Prostate gland (tissue), 2 donors: ENCODE measurements at places on chromosomes 5 and 9. TPM values are rescaled to one million over a fixed set of nuclear protein-coding genes. Genes with fewer than 3 reads are reported as not detected.

GRCh38 chr5:158430798-158431167 is 571.8 kb upstream of the CLINT1 start:
- no peak for DNase-seq

DNA sequence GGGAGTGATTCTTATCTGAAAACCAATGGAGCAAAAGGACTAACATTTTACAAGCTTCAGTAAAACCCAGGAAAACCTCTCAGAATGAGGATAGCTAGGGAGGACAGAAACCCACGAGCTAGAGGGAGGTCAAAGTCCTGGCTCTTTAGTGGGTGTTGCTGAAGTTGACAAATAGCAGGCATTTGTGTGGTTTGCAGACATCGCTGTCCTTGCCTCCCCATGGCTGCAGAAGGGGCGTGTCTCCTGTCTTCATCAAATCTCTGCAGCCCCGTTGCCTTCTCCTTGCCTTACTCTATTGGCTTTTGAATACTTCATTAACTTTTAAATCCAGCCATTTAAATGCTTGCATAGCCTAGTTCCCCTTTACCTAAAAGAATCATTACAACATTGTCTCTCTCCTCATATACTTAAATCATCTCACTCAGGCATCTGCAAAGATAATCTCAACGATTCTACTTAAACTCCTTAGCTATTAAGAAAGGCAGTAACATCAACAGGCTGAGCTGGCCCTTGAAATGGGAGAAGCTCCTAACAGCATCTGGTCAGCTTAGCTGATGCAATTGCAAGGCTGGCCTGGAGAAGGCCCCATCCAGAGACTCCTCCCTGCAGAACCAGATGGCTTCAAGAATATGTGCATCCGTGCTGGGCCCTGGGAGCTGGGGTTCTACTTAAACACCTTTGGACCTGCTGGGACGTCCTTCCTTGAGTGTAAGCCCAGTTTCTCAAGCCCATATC is 152.8 kb upstream of the TAS2R1 start:
- no peak for DNase-seq

Gene CACFD1
- 23.0 TPM for total RNA-seq

Gene TMEM250
- total RNA-seq, result 65.1 TPM

- DNase-seq, result no peak
Measured at GRCh38 chr5:154238776-154239481, 48.4 kb downstream of the GALNT10 start.

Gene STKLD1
- total RNA-seq, result 0.87 TPM

Gene CCDC107
- total RNA-seq, result 22.8 TPM

Gene SLC6A18
- not detected for total RNA-seq

DNA sequence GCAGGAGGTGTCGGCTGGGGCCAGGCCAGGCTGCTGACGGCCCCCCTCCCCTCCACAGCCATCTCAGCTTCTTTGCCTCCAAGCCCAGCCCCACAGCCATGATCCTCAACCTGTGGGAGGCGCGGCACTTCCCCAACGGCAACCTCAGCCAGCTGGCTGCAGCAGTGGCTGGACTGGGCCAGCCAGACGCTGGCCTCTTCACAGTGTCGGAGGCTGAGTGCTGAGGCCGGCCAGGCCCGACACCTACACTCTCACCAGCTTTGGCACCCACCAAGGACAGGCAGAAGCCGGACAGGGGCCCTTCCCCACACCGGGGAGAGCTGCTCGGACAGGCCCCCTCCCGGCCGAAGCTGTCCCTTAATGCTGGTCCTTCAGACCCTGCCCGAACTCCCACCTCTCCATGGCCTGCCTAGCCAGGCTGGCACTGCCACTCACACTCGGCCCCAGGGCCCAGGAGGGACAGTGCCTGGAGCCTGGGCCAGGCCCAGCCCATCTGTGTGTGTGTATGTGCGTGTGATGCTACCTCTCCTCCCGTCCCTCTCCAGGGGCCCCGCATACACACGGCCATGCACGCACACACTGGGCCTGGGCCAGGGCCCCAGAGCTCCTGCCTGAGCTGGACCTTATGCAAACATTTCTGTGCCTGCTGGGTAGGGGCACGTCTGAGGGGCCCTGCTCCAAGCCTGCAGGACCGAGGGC is 19.3 kb downstream of the HK3 start:
- DNase-seq, result no peak

DNA sequence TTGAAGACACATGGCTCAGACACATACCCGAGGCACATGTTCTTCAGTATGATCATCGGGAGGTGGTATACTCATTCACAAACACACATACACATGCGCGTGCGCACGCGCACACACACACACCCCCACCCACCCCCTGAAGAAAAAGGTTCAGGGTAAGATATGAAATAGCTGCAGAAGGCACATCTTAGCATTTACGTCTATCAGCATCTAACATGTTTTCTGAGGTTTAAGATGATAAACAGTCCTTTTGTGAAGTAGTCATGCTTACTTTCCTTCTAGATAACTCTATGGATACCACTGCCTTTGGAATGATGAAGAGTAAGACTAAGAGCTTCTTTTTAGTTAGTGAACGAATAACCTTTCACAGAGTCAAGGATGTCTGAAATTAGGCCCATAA is 105.1 kb upstream of the GNA14 start:
- DNase-seq, result no peak

GRCh38 chr9:122456123-122456522 is 21.6 kb downstream of the OR1J1 start:
- no peak for DNase-seq

DNA sequence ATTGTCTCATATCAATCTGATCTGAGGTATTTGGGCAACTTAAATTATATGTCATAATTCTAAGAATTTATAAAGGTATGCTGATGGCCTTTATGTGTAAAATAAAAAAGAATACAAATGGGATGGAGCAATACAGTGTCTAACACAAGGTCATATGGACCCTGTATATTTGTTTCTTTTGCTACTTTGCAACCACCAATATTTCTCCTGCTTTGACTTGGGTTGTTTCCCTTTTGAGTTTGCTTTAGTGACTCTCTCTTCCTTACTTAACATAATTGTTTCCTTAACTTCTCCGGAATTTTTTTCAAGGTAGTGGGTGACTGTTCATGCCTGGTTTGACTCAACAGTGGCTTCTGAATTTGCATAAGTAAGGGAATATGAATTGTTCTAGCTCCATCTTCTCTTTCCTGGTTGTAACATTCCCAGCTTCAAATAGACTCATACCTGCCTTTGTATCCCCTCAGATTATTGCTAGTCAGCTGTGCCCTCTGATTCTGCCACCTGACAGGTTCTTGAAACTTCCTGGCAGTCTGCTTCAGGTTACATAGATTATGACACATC is 30.2 kb upstream of the ANXA1 start:
- no peak for DNase-seq

DNA sequence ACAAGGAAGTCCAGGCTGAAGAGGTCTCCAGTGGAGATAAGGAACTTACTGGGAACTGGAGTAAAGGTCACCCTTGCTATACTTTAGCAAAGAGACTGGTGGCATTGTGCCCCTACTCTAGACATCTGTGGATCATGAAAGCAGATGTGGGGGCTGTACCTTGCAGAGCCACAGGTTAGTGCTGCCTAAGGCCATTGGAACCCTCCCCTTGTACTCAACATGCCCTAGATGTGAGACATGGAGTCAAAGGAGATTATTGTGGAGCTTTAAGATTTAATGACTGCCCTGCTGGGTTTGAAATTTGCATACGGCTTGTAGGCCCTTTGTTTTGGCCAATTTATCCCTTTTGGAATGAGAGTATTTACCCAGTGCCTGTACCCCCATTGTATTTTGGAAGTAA is 397.3 kb upstream of the GRIN3A start:
- DNase-seq, result no peak

DNA sequence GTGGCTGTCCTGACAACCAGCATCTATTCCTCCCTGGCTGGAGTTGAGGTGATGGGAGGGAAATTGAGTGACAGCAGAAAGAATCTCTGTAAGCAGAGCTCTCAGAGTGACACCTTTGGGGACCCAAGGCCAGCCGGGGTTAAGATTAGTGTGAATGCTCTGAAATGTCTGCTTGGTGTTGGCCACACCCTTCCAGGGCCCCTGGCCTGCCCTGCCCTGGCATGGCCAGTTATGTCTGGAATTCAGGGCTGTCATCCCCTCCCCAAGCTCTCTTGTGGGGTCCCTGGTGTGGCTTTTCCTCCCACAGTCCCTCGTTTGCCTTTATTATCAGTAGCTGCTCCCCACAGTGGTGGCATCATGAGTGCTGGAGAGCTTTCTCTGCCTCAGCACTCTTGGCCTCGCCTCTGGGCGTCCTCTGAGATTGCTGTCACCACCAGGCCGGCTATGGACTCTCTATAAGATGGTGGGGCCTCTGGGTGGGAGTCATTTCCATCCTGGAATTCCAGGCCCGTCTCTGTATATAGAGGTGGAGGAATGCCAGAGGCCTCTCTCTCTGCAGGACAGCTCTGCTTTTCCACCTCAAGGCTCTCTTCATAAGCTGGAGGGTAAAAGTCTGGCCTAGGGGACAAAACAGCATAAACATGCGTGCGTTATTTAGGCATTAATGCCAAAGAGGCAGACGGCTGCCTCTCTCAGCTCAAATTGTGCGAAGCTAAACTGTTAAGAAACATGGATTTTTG is 3.6 kb downstream of the TMEM252 start:
- no peak for DNase-seq

Gene ORM2
- 1.9 TPM for total RNA-seq

Gene EMB
- total RNA-seq, result 22.4 TPM

DNA sequence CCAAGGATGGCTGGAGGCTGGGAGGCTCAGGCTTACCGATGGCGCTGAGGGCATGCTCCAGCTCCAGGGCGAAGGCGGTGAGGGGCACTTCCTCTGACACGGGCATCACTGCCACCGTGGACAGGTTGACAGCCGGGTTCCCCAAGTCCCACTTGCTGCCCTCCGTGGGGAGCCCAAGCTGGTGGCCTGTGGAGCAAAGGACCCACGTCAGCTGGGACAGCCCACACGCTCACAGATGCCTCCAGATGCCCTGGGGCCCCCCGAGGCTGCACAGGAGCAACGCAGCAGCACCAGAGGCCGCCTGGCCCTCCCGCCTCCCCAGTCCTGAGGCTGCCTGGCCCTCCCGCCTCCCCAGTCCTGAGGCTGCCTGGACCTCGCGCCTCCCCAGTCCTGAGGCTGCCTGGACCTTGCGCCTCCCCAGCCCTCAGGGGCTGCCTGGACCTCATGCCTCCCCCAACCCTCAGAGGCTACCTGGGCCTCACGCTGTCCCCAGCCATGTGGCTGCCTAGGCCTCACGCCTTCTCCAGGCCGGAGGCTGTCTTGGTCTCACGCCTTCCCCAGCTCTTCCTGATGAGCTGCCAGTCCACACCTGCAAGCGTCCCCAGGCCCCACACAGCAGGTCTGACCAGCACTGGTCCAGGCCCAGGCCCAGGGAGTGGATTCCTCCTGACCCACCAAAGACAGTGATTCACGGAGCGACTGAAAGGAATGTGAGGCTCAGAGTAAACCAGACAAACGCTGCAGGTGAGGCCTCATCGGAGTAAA is 25.6 kb upstream of the NSMF start:
- no peak for DNase-seq

- DNase-seq, result no peak
Measured at GRCh38 chr5:170562875-170563228, 59.0 kb downstream of the KCNIP1 start.

GRCh38 chr5:68380078-68380477 is 164.5 kb downstream of the PIK3R1 start:
- DNase-seq, result no peak

Gene C9
- total RNA-seq, result not detected

Gene IL17B
- 9.3 TPM for total RNA-seq

DNA sequence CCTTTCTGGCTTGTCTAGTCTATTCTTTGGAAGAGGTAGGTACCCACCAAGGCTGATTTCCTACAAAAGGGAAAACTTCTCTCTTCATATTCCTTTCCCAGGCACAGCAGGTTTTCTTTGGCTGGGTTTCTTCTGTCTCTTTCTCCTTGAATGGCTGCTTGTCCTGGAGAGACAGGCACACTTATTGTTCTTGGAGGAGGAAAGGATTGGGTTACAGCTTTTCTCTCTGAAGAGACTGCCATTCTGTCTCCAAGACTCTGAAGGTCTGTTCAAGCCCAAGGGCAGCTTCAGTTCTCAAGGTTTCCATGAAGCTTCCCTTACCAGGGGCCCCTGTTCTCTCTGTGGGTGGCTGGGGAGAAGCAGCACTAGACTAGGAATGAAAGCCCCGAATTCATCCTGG is 33.9 kb downstream of the ACTBL2 start:
- no peak for DNase-seq

DNA sequence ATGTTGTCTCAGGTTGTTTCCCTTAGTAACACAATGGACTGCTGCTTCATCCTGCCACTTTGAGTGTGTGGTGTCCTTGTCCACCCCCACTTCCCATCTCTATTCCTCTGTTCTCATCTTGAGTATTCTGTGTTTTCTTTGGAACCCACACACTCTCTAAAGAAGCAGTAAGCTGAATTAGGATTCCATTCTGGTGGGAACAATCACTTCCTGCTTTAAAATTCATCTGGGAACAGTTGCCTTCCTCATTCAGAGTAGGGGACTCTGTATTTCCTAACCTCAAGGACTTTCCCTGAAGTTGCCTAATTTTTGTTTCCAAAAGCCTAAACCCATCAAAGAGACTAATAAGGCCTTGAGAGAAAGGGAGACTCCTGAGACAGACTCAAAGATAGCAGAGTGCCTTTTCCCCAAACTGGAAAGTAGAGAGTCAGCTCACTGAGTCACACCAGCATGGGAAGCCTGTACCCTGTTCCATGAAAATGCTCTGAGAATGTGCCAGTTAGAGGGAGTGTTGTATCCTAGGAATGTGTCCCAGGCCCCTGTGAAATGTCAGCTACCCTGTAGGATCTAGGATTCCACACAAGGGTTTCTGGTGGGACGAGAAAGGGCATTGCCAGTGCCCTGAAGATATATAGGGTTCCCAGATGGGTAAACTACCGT is 63.6 kb downstream of the CCDC192 start:
- no peak for DNase-seq
